IMR-90 (cell line): ENCODE measurements at places on chromosomes 4 and X. TPM values are rescaled to one million over a fixed set of nuclear protein-coding genes. Genes with fewer than 3 reads are reported as not detected.
A peak's percentile ranks its signal among the peaks of the same experiment; 100 is the strongest.

DNA sequence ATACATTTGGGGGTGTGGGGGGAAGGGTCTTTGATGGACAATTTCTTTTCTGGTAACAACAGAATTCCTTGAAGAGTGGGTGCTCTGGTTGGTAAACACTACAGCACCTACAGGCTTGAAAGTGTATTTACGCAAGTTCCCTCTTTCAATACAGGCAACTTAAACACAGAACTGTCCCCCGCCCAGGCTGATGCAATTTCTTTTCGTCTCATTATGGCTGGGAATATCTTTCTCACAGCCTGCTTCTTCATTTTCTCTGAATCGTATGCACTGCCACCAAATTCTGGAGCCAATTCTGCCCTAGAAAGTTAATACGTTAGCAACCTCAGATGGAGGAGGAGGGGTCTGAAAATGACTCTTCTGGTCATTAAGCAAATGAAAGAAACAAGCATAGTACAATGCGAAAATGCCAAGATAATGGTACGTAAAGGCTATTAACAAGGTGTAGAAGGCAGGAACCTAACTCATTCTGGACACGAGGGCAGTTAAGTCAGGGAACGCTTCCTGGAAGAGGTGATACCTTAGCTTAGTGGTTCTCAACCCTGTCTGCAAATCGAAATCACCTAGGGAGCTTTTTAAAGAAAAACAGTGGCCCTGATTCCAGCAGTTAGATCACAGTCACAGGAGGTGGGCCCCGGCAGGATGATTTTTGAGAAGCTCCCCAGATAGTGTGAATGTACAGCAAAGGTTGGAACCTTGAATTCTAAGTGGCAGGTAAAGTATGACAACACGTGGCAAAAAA, 1.0 kb downstream of the AGA start:
- peak; percentile 28 for DNase-seq

- no peak for DNase-seq
Measured at GRCh38 chr4:161186750-161187149, 977.0 kb downstream of the FSTL5 start.

DNA sequence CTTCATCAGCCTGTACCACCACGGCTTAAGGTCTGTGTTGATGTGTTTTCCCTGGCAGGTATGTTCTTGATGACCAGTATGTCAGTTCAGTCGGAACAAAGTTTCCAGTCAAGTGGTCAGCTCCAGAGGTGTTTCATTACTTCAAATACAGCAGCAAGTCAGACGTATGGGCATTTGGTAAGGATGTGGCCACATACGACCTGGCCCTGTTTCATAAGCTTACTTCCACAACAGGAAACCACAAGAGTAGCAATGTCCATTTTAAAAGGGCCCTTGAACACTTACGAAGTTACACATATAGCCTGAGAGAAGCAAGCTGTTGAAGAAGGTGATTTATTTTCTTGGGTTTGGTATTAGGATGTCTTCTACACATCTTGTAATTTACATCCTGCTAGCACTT, 46.1 kb downstream of the BMX start:
- no peak for DNase-seq

DNA sequence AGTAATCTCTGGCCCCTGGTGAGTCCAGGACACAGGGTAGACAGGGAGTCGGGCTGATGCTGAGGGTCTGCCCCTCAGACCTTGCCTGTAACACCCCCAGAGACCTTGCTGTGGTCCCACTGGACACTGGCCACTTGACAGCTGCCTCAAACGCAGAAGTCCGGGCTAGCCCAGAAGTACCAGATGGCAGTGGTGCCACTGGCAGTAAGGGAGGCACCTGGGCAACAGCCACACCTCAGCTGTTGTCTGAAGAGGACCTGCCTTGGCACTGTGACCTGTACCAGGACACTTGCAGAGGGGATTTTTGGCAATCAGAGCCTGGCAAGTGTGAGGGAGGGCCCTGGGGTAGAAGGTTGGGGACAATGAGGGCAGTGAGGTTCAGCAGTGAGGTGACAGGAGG, 63.3 kb upstream of the UXT start:
- DNase-seq = no peak

The CSN2 gene
- total RNA-seq = not detected in 2 replicates
